ENCODE measurements at places on chromosomes 4 and X.

GRCh38 chrX:44011506-44011905 is 38.3 kb upstream of the NDP start:
- no peak for DNase-seq

DNA sequence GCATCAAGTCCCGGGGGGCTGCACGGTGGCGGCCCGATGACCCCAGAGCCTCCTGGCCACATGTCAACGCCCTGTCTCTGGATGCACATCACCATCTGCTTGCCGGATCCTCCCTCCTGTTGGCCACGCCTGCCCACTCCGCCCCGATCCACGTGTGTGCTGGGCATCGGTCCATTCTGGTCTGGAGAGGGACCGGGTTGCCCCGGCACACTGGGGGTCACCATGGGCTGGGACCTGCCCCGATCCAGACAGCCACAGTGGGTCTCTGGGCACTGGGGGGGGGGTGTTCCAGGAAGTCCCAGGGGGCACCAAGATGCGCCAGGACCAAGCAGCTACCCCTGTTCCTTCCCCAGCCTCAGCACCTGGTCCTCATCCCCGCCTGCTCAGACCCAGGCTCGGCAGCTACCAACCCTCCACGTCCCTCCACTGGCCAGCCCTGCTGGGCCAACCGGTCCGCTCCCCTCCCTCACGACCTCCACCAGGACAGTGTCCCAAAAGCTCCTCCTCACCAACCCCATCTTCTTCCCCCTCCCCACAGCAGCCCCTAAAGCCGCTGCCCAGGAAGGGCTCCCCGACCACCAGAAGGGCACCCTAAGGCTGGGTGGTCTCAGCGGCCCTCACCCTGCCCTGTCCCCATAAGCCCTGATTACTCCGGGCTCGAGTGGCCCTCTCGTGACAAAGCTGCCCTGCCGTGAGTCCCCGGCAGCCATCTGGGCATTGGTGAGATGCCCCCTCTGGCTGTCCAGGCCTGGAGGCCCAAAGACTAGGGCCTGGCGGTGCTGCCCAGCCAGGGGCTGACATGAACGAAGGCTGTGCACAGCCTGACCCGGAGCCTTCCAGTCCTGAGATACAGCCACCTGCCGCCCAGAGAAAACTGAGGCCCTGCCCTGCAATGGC is 4.6 kb downstream of the CTBP1 start:
- DNase-seq: peak; percentile 44

DNA sequence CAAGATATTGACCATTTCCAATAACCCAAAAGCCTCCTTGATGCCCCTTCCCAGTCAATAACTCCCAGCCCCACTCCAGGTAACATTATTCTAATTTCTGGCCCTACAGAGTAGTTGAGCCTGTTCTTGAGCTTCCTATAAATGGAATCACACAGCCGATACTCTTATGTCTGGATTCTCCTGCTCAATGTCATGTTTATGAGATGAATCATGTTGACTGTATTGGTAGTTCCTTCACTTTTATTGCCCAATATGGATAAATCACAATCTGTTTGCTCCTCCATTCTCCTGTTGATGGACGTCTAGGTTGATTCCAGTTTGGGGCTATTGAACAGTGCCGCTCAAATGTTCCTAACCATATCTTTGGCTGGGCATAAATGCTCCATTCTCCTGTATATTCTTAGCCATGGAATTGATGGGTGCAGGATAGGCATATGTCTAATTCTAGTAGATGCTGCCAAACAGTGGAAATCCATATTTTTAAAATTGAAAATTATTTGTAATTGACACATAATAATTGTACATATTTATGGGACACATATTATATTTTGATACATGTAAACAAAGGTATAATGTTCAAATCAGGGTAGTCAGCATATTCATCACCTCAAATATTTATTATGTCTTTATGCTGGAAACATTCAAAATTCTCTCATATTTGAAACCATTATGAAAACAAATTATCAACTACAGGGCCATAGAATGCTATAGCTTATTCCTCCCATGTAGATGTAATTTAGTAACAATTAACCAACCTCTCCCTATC is 40.5 kb upstream of the SLC2A9 start:
- DNase-seq: no peak

GRCh38 chrX:9790866-9791265 is 4.6 kb downstream of the SHROOM2 start:
- DNase-seq: no peak

DNA sequence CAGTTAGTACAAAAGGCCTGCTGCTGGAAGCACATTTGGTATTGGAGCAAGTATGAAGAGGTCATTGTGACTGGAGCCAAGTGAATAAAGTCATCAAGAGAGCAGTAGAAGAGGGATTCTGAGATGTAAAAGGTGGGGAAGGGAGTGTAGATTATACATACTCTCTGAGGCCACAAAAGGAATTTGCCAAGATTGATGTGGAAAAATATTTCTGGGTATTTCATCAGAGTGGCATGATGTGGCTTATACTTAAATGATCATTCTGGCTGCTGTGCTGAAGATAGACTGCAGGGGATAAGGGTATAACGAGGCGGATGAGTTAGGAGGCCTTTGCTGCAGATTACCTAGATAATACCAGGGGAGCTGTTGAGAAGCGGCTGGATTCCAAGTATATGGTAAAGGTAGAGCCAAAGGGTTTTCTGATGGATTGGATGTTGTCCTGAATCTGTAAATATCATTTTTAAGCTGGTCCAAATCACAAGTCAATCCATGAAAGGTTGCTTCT is 231.8 kb upstream of the AGA start:
- no peak for DNase-seq

DNA sequence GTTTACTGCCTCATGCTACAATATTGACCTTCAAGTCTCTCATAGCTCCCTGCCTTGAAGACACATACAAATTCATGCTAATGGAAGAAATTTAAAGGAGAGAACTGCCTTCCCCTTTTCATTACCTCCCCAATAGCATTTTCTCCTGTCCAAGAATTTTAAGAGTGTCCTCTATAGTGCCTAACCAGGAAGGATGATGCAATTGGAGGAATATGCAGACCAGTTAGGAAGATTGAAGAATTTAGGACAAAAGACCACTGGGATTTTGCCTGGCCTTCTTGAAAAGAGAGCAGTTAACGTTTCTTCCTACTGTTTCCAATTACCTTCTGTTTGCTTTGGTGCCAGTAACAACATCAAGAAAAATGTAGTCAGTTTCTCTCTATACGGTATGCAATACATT is 443.9 kb downstream of the INPP4B start:
- peak; percentile 73 for DNase-seq

GRCh38 chr4:54714631-54715030 is 56.9 kb downstream of the KIT start:
- DNase-seq: no peak

- no peak for DNase-seq
These were observed 270.6 kb upstream of the GK2 start for GRCh38 chr4:79678472-79679202.

DNA sequence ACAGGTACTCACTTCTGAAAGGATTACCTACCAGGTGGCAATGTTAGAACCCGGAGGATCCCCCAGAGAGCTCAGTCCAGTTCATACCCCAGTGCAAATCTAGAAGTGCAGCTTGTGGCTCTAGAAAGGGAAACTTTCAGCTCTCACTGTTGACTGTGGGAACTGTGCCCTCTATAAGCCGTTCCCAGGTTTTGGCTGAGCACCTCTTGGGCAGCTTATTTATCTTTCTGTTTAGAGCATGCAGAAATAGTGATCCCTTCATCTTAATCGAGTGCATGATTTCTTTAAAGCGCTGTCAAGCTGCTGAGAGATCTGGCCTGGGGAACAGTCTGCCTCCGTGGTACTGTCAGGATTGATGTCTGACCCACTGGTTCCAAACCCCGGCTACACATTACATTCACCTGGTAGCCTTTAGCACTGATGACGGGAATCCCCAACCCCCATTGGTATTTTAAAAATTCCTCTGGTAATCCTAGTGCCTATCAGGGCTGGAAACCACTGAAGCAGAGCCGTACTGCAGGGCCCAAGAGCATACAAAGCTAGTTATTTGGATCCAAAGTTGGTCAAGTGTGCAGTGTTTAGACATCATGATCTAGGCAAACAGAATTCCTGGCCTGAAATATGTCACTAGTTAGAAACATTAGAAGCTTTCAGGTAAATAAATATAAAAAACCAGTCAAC is 103.2 kb downstream of the KLHL8 start:
- no peak for DNase-seq

GRCh38 chr4:36574816-36575215 is 293.4 kb downstream of the DTHD1 start:
- DNase-seq: no peak

GRCh38 chr4:140037353-140038030 is 116.5 kb downstream of the MAML3 start:
- DNase-seq: peak; percentile 90
